ENCODE measurements at places on chromosomes 2 and 18.

DNA sequence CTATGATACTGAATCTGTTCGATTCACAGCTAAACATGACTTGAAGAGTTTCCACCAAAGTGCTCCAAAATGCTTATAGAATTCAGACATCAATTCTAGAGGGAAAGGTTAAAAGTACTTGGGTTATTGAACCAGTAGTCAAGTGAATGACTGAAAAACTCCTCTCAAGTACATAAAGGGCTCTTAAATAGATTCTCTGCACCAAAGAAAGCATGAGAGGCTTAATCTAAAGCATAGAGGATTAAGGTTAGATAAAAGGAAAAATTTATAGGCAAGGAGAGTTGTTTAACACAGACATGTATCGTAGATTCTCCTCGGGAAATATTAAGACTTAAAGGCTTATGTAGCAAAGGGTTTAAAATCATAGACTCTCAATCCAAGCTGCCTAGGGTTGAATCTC lies 701.4 kb downstream of the ERBB4 start:
- DNase-seq = no peak

DNA sequence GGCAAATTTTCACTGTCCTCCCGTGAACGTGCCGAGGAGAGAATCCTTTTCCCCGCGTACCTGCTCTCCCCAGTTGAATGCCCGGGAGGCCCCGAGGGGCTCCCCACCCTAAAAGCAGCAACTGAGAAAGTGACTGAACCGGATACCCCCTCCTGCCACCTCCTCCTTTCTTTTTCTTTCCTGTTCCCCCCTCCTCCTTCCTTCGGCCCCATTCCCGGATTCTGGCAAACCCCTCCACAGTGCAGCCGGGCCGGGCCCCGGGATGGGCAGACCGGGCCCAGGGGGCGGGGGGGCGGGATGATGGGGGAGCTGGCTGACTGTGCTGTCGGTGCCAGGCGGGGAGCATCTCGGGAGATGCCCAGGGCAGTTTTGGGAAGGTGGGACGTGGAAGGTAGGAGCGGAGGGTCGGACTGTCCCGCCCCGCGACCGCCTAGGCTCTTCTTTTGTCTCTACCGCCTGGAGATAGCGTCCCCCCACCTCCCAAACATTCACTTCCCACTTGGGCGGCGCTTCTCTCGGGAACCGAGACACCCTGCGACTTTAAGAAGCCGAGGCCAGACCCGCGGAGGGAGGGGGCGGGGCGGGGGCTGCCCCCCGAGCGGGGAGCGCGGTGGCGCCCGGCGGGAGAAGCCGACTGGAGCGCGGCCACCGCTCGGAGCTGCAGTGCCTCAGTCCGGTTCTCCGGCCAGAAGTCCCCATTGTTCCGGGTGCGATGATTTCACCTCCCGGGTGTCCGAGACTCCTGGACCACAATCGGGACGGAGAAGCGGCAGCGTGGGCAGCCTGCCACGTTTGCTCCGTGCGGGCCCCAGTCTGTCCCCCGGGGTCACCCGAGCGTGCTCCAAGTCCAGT lies 8.2 kb downstream of the DLX2 start:
- no peak for DNase-seq

- no peak for DNase-seq
Observed at GRCh38 chr18:74268175-74268574, 23.6 kb downstream of the CYB5A start.

GRCh38 chr2:2876331-2877221 lies 501.0 kb downstream of the EIPR1 start:
- DNase-seq = peak; percentile 62

DNA sequence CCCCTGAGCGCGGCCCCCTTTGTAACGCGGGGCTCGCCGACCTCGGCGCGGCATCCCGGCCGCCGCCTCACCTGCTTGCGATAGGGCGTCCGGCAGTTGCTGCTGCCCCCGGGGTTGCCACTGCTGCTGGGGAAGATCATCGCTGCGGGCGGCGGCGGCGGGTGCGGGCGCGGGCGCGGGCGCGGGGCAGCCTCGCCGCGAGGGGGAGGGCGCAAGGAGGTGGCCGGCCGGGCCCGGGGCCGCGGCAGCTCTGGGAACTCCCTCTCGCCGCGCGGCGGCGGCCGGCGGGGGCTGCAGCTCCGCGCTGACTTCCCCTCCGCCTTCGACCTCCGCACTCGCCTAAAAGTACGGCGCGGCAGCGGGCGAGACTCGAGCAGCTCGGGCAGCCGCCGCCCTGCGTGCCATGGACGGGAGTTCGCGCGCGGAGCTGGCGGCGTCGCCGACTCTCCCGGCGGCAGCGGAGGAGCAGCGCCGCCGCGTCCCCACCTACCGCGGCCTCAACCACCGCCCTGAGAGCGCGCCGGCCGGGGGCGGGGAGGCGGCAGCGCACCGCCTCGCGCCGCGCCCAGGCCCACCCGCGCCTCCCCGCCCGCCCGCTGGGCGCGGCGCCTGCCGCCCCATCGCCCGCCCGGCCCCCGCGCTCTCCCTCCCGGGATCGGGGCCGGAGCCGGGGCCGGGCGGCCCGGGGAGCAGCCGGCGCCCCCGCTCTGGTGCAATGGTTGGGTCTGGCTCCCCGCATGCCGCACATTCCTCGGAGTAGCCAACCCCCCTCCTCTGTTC lies 86.0 kb downstream of the RBMS1 start:
- DNase-seq = peak; percentile 80

GRCh38 chr2:117714745-117715417 lies 99.6 kb upstream of the DDX18 start:
- DNase-seq = no peak

DNA sequence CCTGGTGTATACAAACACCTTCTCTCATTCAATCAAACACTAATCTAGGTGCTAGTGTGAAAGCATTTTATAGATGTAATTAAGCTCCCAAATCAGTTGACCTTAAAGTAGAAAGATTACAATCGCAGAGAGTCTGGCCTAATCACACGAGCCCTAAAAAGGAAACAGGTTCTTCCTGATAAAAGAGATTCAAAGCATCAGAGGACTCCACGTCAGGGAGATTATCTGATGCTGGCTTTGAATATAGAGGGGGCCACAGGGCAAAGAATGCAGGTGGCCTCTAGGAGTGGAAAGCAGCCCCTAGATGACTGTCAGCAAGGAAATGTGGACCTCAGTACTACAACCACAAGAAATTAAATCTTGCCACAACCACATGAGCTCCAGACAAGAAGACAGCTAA lies 28.2 kb upstream of the ZC3H15 start:
- no peak for DNase-seq

GRCh38 chr2:191578031-191578430 lies 99.9 kb upstream of the NABP1 start:
- DNase-seq = no peak

DNA sequence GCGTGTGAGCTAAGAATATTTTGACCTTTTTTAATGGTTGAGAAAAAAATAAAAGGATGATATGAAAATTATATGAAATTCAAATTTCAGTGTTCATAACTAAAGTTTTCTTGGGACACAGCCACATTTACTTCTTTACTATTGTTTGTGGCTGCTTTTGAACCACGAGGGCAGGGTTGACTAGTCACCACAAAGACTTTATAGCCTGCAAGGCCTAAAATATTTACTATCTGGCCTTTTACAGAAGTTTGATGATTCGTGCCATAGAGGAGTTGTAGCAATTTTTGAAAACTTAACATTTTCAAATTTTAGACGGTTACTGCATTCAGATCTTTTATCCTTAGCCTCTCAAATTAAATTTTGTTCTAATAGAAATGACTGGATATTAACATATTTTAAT lies 69.9 kb downstream of the LIMS1 start:
- DNase-seq = no peak

DNA sequence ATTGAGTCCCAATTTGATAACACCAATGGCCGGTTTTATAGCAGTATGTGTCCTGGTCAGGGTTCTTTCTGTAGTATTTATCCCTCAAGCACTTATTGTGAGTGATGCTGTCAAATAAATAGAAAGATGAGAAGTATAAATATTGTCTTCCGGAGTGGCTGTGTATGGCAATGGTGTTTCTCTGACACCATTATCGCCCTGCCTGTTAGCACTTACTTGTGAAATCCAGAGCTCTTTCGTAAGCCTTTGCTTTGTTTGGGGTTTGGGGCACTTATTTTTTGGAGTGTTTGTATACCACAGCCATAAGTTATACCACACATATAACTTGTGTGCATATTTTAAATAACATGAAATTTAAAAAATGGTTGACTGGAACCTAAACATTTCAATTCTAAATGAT lies 29.3 kb downstream of the CD8B2 start:
- DNase-seq = no peak

DNA sequence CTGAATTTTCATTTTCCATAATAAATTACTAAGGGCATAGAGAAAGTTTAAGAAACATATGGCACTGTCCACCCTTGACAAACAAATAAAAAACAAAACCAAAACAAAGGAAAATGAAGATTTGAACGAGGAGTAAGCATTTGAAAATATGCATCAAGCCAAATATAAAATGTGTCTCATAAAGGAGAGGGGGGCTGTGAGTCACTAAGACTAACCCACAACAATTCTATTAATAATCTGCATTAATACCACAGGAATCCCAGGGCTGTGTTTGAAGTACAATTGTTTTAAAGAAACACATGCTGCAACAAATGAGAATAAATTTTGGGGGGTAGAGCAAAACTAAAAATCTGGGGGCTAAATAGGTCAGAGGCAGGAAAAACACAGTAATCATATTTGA lies 53.8 kb upstream of the STK17B start:
- no peak for DNase-seq

DNA sequence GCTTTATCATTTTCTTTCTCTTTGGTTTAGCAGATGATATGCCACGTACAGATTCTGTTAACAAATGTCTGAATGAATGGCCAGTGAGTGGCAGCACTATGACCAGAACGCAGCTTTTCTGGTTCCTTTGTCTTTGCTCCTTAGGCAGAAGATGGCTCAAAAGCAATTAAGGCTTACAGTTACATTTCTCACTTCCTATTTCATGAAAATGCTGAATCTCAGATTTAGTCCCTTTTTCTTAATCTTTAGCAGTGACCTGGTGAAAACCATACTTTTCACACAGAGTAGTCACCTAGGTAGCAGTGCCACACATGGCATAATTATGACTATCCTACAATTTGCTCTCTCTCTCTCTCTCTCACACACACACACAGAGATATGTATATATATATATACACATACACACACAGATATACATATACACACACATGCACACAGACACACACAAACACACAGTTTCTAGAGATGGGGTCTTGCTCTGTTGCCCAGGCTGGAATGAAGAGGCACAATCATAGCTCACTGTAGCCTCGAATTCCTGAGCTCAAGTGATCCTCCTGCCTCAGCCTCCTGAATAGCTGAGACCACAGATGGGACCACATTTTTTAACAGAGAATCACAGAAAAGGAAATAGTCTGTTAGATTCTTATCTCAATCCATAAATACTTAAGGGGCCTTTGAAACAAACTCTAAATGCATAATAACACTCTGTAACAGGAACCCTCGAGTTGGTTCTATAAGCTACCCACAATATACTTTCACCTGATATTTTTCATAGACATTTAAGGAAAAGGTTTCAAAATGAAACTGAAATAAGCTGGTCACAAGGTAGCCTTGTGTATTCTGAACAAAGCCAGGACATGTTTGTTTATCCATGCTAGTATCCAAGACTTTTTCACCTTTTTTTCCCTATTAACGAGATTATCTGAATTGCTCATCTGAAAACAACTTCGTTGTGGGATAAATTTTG lies 11.6 kb downstream of the PDE6D start:
- DNase-seq = no peak

- no peak for DNase-seq
Observed at GRCh38 chr2:98471402-98472131, 26.9 kb downstream of the INPP4A start.

DNA sequence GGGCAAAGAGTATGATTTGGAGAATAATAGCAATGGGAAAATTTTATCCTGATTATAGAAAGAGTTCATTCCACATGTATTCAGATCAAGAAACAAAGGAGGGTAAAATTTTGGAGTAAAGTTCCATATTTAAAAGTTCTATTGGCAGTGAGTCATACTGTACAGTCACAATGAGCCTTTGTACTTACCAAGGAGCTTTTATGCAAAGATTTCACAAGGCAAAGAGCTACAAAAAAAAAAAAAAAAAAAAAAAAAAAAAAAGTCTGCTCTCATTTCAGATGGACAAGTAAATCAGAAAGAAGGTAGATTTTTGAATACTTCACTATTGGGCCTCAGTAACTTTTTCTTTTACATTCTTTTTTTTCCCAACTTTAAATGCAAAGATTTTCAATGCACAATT lies 1802.2 kb upstream of the PIK3C3 start:
- DNase-seq = no peak

- DNase-seq = no peak
Observed at GRCh38 chr2:221442128-221442527, 130.0 kb downstream of the EPHA4 start.

GRCh38 chr2:19580830-19581229 lies 222.4 kb upstream of the OSR1 start:
- no peak for DNase-seq

DNA sequence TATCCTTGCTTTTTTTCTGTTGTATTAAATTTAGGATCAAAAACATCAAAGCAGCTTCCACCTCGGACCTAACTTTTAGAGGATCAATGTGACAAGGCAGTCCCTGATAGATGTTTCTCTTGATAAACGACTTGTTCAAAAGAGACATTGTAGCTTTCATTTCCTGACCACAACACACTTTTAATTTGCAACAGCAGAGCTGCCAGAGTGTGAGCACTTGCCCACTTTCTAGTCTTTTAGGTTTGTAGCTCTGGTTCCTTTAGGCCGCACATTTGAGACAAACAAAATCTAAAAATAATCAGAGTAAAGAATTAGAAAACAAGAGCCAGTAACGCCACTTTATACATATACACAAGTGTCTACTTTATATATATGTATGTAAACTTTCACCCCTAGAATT lies 3.1 kb downstream of the FIGN start:
- DNase-seq = no peak

- no peak for DNase-seq
Observed at GRCh38 chr2:22690096-22690495, 694.9 kb upstream of the KLHL29 start.

DNA sequence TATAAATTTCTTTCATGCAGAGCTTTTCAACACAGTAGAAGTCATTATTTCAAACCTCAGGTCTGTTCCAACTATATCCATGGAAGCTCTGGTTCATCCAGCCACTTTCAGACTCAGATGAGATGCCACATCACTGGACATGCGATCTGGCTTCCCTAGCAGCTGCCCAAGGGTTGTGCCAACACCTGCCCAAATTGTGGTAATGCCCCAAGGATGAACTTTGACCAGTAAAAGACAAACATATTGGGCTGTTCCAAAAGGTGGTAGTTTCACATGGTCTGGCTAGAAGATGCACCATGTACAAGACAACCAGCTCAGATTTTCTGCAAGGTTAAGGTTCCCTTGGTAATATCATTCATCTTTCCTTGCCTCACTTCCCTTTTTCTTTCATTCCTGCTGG lies 101.9 kb downstream of the THADA start:
- no peak for DNase-seq

- DNase-seq = peak; percentile 78
Observed at GRCh38 chr2:127176371-127177311, 43.5 kb downstream of the CYP27C1 start.

GRCh38 chr2:223104336-223105132 lies 52.5 kb downstream of the KCNE4 start:
- no peak for DNase-seq

Data from coronary artery (tissue), 2 donors.